Astrocyte of the spinal cord (primary cell): ENCODE measurements at places on chromosomes 4 and X.

GRCh38 chr4:132860976-132861375 is 288.1 kb upstream of the PCDH10 start:
- no peak for DNase-seq

- peak; percentile 43 for DNase-seq
These were observed 78.1 kb downstream of the SRPX start for GRCh38 chrX:38142610-38143009.

DNA sequence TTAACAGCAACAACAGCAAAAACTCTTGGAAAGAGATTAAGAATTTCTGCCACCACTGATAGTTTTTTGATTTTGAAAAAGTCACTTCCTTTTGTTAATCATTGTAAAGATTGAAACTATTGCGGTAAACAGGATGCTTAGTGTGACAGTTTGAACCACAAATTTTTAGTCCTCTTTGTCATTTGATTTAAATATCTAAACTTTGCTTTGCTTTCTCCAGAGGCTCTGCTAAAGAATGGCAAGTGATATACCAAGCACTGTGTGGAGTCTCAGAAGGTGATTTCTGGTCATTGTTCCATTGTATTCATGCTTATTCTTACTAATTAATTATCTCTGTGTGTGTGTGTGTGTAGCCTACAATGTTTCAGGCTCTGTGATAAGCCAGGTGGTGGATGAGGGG is 155.6 kb downstream of the BMPR1B start:
- no peak for DNase-seq

DNA sequence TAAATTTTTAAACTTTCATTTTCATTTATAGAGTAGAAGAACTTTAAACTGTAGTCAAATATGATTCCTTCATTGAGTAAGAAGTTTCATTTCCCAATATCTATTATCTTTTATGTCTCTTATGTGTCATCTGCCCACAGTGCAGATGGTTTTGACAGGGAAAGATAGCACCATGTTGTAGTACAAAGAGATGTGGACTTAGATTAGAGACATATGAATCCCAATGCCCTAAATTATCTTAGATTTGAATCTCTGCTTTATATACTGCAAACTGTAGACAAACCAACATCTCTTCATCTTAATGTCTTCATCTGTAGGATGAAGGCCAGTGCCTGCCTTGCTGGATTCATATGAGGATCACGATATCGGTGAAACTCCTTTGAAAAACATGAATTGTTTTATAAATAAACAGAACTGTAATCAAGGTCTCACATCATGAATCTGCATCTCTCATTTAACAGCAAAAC is 217.5 kb downstream of the BANK1 start:
- DNase-seq = no peak

DNA sequence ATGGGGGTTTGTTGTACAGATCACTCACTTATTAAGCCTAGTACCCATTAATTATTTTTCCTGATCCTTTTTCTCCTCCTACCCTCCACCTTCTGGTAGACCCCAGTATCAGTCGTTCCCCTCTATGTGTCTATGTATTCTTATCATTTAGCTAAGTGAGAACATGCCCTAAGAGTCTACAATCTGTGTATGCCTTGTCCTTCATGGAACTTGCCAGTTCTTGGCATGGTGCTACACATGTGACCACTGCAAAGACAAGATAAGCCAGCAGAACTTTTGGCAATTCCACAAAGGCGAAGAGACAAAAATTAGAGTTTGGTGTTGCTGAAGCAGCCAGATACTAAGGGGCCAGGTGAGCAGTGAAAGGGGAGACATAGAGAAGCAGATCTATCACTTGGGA is 101.3 kb downstream of the CORIN start:
- DNase-seq = no peak

- no peak for DNase-seq
These were observed 188.2 kb downstream of the GABRB1 start for GRCh38 chr4:47219586-47219985.

DNA sequence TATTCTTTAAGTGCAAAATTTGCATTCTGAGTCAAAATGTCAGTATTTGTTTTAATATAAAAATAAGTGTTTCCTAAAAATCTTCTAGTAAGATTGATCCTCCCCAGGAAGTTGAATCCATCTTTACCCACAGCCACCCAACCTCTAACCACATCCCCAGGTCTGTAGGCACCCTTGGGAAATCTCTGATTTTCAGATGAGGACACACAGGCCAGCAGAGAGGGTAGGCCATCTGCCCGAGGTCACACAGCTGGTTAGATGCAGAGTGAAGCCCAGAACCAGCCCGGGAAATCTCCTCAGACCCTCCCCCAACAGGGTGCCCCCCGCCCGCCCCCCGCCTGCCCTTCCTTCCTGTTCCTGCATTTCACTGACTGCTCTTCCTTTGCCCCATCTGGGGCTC is 277.5 kb downstream of the FBXW7 start:
- no peak for DNase-seq

GRCh38 chr4:24995346-24995919 is 35.3 kb downstream of the LGI2 start:
- no peak for DNase-seq

DNA sequence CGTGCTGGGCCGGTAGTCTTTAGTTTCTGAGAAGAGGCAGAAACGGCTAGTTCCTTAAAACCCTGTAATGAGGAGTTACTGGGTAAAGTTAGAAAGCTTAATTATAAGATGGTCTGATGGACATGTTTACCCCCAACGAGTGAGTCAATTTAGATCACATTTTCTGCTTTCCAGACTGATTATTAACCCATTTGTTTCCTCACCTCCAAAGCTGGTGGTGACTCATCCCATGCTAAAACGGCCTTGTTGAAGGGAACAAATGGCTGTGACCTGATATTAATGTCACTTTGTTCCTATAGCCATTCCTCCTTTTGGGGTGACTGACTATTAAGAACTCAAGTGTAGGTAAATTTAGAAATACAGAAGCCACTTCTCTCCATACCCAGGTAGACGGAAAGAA is 232.0 kb downstream of the KCNIP4 start:
- no peak for DNase-seq

DNA sequence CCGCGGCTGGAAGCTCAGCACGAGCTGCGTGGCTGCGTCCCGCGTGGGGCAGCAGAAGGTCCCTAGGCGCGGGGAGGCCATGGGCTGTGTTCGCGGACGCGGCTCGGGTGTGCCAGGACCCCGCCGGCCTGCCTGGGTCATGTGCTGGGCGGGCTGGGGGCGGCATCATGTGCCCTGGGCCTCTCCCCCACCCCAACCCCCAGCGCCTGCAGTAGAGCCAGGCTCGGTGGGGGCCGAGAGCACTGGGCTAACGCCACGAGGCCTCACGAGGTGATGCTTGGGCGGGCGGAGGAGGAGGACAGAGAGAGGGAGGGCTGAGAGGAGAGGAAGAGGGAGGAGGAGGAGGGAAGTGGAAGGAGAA is at the start of gene GPR143:
Gene GPR143, minus strand, starts transcription at position 111 of the 361 bp plus-strand sequence. Its CDS starts 30 bp downstream, at position 81.
- DNase-seq = no peak

DNA sequence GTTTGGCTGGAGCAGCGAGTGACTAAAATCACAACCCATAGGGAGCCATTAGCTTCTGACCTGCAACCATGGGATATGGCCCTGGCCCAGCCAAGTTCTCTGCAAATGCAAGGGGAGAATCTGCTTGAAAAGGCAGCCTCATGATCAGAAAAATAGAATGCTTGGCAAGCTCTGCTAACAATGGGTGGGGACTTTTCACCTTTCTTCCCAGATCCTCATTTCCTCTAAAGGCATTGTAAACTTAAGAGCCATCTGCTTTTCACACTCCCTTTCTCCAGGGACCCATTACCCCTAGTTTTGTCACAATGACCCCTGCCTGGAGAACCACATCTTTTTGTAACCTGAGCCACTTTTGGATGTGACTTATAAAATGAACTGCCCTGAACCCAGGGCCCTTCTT is 104.3 kb downstream of the PARM1 start:
- DNase-seq = no peak

DNA sequence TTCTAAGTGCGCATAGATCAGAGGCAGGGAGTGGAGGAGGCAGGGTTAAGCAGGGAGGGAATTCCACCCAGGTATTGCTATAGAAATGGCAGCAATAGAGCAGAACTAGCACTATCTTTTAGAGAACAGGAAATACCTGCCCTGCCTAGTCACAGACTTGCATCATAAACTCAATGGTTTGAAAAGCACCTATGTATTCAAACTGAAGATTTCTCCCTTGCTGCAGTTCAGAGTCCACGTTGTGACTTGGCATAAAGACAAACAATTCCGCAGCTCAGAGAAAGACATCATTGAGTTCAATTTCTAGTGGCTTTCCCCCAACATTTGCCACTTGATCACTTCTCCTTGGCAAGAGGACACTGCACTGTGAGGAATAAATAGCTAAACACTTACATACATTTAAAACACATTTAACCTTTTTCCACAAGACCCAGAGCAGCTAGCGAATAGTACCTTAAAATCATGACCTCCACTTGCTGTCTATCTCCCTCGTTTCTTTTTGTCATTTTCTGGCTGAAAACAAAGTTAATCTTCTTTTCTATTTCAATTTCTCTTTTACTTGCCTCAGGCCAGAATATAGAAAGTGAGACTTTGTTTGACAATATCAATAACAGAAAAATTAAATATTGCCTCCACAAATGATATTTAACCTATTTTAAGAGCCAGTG is 42.4 kb downstream of the SLC7A11 start:
- peak; percentile 33 for DNase-seq

DNA sequence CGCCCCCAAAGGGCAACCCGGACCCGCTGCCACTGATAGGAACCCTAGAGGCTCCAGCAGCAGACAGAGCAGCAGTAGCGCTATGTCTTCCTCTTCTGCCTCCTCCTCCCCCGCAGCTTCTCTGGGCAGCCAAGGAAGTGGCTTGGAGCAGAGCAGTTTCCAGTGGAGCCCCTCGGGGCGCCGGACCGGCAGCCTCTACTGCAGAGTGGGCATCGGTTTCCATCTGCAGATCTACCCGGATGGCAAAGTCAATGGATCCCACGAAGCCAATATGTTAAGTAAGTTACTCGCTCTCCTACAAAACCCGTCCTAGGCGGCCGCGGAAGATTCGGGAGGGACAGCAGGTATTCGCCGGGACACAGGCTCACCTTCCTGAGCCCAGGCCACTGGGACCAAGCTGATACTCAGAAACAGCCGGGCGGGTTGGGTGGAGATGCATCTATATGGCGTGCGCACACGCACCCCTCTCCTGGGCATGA is 477 bp downstream of the FGF5 start:
- peak; percentile 59 for DNase-seq

DNA sequence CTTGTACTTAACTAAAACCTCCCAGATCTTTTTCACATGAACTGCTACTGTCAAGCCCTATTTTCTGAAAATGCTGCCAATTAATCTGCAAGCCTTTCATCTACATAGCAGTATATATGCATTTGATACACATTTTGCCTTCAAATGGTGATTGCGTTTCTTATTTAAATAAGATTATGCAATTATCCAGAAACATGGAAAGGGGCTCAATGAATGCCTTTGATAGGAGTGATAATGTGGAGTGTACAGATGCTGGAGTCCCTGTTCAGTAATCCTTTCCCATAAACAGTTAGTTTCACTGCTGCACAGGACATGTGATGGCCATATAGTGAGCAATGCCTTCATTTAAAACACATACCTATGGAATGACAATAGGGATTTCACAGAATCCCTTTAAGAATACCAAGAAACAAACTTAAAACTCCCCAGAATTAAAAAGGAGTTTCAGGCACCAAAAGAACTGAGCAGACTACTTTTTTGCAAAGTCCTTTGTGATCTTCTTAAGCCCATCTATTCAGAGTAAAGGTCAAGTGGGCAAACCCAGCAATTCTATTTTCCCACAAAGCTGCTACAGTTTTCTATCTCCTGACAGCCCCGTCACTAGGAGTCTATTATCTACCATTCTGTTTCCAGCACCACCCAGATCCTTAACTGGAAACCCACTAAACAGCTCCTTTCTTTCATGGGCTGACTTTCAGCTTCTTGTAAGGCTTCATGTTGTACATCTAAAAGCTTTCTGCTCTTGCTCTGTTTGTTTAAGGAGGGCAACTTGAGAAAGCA is 120.3 kb downstream of the UNC5C start:
- DNase-seq = no peak

- DNase-seq = no peak
These were observed 54.5 kb downstream of the TAF1 start for GRCh38 chrX:71420686-71421085.

- peak; percentile 51 for DNase-seq
These were observed 39.3 kb upstream of the LPAR4 start for GRCh38 chrX:78708262-78708661.

GRCh38 chr4:54879576-54879975 is 221.8 kb downstream of the KIT start:
- DNase-seq = peak; percentile 81

GRCh38 chrX:65266482-65266881 is 268.1 kb downstream of the LAS1L start:
- DNase-seq = no peak

DNA sequence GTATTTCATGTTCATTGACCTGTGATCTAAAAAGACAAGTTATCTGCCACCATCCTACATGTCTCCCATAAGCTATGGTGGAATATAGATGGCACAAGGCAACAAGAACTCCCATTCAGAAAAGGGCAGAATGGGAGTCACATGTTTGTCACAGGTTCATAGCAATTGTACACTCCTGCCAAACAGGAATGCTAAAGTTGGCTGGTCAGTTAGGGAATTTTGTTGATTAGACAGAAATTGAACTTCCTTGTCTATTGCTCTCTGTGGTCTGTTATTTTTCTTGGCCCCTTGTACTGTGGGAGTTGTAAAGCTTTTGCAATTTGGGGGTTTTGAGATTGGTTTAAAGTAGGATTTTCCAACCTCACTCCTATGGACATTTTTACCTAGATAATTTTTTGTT is 101.7 kb upstream of the SOD3 start:
- DNase-seq = no peak

DNA sequence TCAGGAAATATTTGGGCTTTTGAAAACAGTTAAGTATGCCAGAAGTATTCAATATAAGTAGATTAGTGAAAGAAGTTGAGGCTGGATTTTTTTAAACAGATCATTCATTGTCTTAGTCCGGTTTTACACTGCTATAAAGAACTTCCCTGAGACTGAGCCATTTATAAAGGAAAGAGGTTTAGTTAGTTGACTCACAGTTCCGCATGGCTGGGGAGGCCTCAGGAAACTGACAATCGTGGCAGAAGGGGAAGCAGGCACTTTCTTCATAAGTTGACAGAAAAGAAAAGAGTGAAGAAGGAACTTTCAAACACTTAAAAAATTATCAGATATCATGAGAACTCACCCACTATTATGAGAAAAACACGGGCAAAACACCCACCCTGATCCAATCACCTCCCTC is 31.1 kb upstream of the CYLC1 start:
- DNase-seq = no peak

GRCh38 chr4:185799442-185799841 is 12.6 kb downstream of the SORBS2 start:
- no peak for DNase-seq

GRCh38 chr4:74503580-74503979 is 58.6 kb downstream of the AREG start:
- peak; percentile 77 for DNase-seq

- DNase-seq = peak; percentile 78
These were observed 17.8 kb downstream of the TRIM2 start for GRCh38 chr4:153221783-153222706.
